GM06990 (cell line): ENCODE measurements at places on chromosomes 2 and 18.
A peak's percentile ranks its signal among the peaks of the same experiment; 100 is the strongest.

- no peak for DNase-seq
These were observed 65.4 kb upstream of the VRK2 start for GRCh38 chr2:57981083-57981768.

- DNase-seq = peak; percentile 24
These were observed 62.8 kb downstream of the AGFG1 start for GRCh38 chr2:227534714-227535113.

DNA sequence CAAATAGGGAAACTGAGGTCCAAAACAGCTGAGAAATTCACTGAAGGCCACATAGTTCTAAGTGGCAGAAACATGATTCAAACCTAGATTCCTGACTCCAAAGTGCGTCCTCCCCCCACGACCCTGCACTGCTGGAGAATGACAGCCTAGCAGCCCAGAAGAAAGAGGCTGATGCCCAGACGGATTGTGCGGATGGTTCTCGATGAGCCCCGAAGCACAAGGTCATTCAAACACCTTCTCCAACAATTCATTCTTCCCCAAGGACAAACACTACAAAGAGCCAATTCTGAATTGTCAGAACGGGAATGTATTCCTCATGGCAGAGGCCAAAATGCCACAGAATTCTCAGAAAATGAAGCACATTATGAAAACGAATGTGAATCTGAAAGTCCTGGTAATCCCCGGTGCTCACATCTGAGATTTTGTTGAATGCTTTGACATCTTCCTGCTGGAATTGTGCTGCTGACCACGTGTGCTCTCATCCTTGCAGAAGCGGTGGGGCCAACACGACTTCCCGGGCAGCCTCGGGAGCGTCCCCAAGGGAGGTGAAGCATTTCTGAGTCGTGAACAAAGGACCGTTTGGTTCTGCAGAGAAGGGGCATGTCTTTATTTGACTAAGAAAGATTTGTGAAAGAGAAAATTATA, 337.0 kb downstream of the EIPR1 start:
- DNase-seq = no peak

DNA sequence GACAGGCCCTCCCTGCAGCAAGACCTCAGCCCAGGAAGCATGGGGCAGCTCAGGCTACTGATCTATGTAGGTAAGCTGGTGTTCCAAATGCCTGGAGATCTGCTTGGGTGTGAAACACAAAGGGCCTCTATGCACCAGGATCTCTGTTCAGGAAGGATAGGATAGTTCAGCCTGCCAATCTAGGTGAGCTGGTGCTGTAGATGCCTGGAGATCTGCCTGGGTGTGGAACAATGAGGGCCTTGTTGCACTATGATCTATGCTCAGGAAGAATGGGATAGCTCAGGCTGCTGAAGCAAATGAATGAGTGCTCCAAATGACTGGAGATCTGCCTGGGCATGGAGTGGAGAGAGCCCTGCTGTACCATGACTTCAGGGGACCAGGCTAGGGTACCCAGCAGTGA, 48.9 kb upstream of the MYL1 start:
- no peak for DNase-seq

- no peak for DNase-seq
These were observed 25.6 kb upstream of the GTF2A1L start for GRCh38 chr2:48592067-48592466.

GRCh38 chr2:47119001-47119400, 36.1 kb downstream of the STPG4 start:
- no peak for DNase-seq

DNA sequence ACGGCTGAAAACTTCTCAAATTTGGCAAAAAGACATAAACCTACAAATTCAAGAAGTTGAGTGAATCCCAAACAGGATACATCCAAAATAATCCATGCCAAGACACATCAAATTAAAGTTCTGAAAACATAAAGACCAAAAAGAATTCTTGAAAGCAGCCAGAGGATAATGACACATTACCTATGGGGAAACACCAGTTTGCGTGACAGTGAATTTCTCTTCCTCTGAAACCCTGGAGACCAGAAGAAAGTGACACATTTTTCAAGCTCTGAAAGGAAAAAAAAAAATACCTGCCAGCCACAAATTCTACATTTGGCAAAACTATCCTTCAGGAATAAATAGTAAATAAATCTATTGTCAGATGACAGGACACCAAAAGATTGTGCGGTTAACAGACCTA, 86.0 kb upstream of the AFF3 start:
- DNase-seq = no peak

- DNase-seq = no peak
These were observed 70.7 kb downstream of the CABYR start for GRCh38 chr18:24209558-24209957.

GRCh38 chr2:121897335-121897970, 142.0 kb downstream of the TSN start:
- DNase-seq = no peak
